Gastrocnemius medialis (tissue), 4 donors: ENCODE measurements at places on chromosomes 12 and 14.

DNA sequence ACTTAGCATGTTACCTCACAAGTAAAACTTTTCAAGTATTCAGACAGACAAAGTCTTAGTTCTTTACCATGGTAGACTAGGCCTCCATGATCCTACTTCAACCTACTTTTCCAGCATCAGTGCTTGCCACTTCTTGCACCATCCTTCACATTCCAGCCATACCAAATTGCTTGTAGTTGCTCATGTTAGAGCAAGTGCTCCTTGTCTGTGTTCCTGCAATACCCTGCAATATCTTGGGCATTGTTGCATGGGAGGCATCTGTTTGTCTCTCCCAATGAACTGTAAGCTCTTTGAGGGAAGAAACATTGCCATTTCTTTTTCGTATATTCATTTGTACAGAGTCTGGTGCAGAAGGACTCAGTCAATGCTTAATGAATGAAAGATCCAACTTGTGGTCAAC is 78.0 kb downstream of the SRGAP1 start:
- no peak for DNase-seq

GRCh38 chr12:56645201-56645716 is 525 bp downstream of the ATP5F1B start:
- DNase-seq, result no peak

DNA sequence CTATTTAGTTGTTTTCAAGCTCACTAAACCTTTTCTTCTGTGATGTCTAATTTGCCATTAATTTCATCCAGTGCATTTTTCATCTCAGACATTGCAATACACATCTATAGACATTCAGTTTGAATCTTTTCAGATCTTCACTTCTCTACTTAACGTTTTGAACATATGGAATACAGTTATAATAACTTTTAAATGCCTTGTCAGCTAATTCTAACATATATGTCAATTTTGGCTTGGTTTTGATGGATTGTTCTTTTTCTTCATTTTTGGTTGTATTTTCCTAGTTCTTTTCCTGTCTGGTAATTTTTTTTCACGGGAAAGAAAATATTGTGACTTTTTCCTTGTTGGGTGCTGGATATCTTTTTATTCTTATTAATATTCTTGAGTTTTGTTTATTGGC is 215.3 kb downstream of the ATP23 start:
- DNase-seq, result no peak

- DNase-seq, result no peak
Observed at GRCh38 chr14:24838945-24839616, 205.1 kb upstream of the GZMB start.

GRCh38 chr14:88242446-88242845 is 80.6 kb downstream of the KCNK10 start:
- DNase-seq, result no peak
